Amniotic epithelial cell (primary cell): ENCODE measurements at places on chromosomes 6 and 20.
A peak's percentile ranks its signal among the peaks of the same experiment; 100 is the strongest.

DNA sequence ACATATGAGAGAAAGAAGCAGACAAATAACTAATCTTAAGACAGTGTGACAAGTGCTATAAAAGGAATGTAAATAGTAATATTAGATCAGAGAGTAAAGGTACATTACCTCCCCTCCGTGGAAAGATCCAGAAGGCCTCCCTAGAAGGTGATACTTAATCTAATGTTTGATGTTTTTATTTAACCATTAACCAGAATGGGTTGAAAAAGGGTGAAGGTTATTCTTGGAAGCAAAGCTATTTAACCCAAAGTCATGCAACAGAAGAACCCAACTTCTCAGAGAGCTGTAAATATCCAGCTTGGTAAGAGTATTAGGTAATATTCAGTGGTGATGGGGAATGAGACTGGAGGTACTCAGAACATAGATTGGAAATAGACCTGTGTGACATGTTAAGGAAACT lies 68.0 kb upstream of the HIVEP1 start:
- DNase-seq, result no peak

GRCh38 chr20:43171930-43172329 lies 17.8 kb downstream of the PTPRT start:
- no peak for DNase-seq

GRCh38 chr6:35070111-35070510 lies 71.0 kb downstream of the TCP11 start:
- no peak for DNase-seq

- no peak for DNase-seq
These were observed 152.9 kb upstream of the RUNX2 start for GRCh38 chr6:45175272-45175671.

DNA sequence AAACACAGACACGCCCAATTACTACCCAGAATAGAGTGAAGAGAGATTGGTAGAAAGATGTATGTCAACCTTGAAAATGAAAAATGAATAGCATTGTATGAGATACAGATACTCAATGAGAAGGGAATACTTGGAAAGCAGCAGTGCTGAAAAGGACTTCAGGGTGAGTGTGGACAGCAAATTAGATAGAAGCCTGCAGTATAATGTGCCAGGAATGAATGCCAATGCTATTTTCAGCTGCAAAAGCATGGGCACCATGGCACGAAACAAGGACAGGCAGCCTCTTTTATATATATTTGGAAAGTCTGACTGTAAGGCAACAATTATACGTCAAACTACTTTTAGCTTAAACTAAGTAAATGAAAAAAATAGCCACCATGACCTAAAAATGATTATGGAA lies 118.2 kb downstream of the PTCHD4 start:
- no peak for DNase-seq

GRCh38 chr6:122651604-122652003 lies 41.4 kb downstream of the PKIB start:
- peak; percentile 90 for DNase-seq

GRCh38 chr6:166515072-166515810 lies 71.2 kb downstream of the RAMACL start:
- DNase-seq, result peak; percentile 76

GRCh38 chr6:144119376-144119775 lies 24.0 kb upstream of the SF3B5 start:
- no peak for DNase-seq

DNA sequence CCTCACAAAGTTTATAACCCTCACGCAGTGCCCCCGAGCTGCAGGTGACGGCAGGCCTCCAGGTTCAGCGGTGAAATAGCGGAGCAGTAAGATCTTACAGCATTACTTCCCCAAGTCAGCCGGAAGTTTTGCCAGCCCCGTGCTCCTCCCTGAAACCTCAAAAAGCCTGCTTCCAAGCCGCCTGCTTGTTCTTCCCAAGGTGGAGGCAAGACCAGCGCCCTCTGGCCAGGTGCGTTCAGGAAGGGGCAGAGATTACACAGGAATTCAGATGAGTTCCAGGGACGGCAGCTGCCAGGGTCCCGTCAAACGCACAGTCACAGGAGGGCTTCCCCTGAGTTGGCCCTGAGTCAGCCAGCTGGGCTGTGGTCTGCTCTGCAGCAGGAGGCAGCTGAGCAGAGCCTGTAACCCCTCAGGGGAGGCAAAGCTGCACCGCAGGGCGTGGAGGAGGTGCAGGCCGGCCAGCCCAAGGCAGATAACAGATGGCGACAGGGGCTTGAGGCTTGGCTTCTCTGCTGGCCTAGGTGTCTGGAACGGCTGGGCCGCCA lies 124.1 kb upstream of the RPS6KA2 start:
- DNase-seq, result no peak

GRCh38 chr20:38520261-38520660 lies 47.6 kb downstream of the RALGAPB start:
- no peak for DNase-seq

GRCh38 chr20:25571817-25572216 lies 13.5 kb downstream of the NINL start:
- no peak for DNase-seq

DNA sequence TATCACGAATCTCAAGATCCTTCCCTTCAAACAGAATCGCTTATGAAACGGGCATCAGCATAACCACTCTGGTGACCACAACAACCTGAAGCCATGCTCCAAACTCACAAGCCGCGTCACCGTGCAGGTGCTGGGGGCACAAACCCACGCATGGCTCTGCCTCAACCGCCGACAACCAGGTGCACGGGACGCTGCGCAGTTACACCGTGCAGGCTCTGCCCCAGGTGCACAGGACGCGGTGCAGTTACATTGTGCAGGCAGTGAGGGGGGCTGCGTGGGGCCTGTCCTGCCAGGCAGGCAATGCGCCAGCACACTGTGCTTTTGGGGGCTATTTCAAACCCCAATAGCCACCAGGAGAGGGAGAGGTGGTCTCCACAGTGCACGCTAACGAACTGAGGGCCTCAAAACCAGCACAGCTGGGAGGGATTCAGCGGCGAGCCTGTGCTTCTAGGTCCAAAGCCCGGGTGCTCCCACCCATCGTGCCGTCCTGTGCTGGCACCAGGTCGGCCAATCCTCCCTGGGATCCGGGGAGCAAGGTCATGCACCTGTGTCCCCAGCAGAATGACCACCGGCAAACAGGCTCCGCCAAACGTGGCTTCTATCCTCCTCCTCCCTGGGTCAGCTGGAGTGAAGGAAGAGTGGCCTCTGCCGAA lies 35.8 kb downstream of the ZBTB46 start:
- no peak for DNase-seq

GRCh38 chr6:170033666-170034065 lies 257.2 kb downstream of the DLL1 start:
- DNase-seq, result no peak

GRCh38 chr6:1412901-1413300 lies 23.5 kb downstream of the FOXF2 start:
- DNase-seq, result no peak

DNA sequence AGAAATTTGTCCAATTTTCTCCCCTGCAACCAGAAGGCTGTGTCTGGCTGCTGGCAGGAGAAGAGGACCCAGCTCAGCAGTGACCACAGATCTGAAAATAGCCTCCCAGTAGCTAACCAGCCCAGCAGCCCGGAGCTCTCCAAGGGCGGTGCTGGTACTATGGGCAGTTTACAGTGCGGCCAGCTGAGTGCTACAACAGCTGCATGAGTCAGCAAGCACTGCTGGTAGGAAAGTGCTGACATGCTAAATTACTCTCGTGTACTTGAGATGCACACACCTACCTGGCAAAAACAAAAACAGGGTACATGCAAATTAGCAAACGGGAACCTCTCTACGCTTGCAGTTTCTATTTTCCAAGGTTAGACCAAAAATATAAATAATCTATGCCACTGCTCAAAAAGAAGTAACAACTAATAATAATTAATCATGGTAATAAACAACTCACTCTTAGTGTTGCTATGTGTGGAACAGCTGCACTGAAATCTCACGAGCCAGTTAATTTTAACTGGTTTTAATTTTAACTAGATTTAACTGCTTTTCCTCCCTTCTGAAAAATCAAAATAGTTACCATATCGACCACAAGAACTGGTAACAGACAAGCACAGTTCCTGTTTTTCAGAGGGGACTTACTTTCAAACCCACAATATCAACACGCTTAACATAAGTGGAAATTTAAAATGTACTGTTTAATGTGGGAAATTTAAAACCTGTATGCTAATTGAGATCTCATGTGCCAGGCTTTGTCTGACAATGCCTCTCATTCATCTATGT lies 10.8 kb downstream of the BACH2 start:
- peak; percentile 93 for DNase-seq

DNA sequence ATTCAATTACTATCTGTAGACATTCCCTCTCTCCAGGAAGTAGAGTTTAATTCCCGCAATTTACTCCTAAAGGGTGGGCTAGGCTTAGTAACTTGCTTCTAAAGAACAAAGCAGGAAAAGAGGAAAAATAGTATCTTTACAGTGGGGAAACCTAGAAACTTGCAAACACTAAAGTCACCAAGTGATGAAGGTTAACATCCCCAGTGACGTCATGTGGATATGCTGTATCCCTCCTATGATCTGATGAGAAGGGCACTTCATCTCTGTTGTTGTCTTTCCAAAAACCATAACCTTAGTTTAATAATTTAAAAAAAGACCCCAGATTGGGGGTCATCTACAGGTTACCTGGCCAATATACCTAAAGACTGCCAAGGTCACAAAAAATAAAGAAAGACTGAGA lies 17.3 kb downstream of the SLC22A16 start:
- no peak for DNase-seq

DNA sequence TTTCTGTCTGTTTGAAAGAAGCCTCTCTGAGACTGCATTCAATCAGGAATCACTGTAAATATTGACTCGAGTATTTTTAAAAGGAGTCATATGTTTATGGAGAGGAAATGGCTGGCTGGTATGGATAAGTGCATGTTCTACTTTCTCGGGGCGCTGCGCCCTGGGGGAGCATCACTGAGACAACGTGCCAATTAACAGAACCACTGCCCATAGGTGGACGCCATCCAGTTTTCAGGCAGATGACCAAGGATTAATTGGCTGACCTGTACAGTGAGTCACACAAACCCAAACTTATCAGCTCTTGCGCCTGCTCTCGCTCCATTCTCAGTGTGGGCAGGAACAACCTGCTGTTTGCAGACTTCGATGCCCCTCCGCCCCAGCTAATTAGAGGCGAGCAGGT lies 571.2 kb downstream of the QKI start:
- no peak for DNase-seq

DNA sequence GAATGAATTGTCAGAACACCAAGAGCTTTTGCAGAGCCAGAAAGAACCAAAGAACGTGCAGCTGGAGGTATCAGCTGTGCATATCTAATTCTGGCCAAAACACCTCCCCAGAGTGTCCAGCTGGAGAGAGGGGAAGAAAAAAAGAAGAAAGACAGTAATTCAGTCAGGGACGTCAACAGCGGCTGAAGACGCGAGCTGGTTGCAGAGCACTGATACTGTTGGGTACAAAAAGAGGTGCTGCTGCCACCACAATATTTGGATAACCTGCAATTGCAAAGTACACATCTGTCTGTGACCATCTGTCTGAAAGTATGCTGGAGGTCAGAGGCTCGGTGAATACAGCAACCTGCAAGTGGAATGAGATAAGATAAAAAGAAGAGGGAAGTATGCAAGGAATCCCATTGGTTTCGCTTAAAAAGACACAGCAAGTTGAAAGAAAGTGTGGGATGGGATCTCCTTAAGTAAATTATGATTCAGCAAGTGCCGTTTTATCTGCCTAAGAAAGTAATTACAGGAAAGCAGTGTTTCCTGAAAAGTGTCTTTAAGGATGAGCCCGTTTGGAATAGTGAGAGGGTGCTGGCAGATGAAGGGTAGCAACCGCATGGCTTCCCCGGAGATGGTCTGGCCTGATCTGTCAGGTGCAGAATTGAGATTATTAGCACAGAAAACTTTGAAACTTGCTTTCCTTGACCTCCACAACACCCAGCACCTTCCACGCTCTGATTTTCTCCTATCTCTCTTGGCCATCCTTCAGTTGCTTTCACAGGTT lies 189.9 kb upstream of the PRDM1 start:
- peak; percentile 14 for DNase-seq

- DNase-seq, result no peak
These were observed 17.0 kb downstream of the PHF20 start for GRCh38 chr20:35788796-35789195.

DNA sequence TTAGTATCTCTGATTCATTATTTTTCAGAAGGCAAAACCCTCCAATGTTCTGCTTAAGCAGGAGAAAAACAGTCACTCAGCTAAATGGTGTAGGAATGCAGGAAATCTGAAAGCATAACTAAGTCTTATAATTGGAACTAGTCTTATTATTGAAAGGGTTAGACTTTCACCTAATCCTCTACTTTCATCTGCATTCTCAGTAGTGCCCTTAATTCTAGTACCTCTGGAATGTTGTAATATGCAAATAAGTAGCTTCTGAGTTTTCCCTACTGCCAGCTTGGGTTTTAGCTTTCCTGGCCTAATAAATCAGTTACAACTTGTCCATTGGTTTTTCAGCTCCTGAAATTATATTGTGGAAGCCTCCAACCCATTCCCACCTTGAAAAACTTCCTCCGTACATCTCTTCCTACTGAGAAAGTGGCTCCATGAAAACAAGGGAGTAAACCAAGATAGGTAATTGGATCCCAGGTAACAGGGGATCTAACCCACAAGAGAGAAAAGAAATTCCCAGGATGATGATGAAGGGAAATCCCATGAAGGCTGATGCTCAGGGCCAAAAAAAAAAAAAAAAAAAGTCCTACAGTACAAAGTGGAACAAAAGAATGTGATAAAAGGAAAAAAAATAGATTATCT lies 147.0 kb downstream of the TBC1D32 start:
- DNase-seq, result no peak

DNA sequence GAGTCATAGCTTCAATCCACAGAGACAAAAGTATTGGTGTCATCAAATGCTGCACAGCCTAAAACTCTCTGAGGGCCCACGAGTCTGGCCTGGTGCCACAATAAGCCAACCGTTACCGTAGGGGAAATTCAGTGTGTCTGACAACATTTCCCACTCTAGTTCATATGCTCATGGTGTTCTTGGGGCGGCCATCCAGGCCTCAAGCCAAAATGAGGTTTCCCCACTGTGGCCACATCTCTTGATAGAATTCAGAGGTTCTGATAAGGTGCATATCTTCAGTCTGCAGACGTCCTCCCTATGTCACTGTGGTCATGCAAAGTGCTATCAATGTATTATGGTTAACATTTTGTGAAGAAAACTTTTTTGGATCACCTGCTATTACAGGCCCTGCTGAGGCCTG lies 627.7 kb downstream of the QKI start:
- no peak for DNase-seq

- DNase-seq, result no peak
These were observed 41.0 kb downstream of the PKHD1 start for GRCh38 chr6:52046456-52046855.

DNA sequence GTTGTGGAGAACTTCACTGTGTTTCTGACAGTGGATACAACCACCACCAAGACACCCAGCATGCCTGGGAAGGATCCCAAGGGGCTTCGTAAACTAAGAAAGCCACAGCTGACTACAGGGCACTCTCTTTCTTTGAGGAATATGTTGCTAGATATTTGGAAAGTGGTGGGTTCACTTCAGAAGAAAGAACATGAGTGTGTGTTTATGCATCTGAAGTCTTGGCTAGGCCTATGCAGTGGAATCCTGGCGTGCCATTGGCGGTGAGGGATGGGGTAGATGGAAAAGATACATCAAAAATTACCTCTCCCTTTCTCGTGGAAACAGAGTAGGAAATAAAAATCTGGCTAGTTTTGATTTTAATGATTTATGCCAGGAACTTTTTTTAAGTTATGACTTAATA lies 187.7 kb downstream of the PDE7B start:
- no peak for DNase-seq
